WERI-Rb-1 (cell line): ENCODE measurements at places on chromosomes 5 and 9.
A peak's percentile ranks its signal among the peaks of the same experiment; 100 is the strongest.

DNA sequence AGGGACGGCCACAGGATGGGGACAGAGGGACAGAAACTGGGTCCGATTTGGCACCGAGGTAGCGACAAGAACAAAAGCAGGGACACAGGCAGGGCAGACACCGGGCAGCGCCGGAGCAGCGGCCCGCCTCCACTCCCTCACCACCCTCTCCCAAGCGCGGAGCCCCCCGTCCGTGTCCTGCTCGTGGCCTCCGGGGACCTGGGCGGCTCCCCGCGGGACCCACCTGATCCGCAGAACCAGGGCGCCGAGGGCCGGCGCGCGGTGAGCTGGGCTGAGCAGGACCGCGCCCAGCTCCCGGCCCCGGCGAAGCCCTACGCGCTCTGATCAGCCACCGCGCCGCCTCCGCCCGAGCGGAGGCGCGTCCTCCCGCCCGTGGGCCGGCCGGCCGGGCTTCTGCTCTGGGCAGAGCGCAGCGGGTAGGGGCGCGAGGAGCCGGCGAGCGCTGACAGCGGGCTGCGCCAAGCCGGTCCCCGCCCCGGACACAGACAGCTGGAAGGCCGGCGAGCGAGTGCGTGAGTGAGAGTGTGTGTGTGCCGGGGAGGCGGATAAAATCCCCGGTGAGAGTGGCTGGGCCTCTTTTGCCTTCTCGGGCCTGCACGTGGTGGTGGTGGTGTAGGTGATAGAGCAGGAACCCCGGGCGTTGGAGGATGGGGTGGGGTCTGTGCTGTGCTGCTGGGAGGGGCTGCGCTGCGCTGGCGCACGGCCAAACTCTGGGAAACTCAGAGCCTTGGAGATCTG lies at the start of gene GGTA1:
Gene GGTA1 (minus strand): TSS at position 418 of the 738 bp plus-strand sequence. CDS start 31,922 bp downstream, outside the sequence.
- peak; percentile 61 for DNase-seq

- no peak for DNase-seq
These were observed 126.5 kb downstream of the RPS23 start for GRCh38 chr5:82151662-82152061.

DNA sequence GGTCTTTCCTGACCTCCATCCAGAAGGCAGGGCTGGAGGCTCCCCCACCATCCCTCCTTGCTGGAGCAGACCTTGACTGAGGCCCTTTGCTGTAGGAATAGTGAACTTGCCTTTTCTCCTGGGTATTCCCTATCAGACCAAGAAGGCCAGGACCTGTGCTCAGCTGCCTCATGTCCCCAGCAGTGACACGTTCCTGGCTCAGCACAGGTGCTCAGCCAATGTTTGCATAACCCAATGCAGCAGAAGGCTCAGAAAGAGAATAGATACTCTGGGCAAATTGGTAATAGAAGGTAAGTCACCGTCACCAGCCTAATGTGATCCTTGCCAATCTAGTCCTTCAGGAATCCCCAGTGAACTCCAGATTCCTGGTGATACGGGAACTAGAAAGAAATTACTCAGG lies 96.4 kb downstream of the ACTL7B start:
- DNase-seq, result no peak

DNA sequence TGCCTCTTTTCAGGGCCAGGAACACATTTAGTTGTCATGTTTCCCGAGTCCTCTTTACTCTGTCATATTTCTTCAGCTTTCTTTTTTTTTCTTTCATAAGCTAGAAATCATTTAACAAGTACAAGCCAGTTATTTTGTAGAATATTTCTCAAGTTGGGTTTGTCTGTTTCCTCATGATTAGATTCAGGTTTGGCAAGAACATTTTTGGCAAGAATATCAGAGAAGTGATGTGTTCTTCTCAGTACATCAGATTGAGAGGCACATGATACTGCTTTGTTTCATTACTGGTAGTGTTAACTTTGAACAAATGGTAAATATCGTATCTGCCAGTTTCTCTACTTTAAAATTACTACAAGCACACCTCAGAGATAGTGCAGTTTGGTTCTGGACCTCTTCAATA lies 45.1 kb downstream of the PCSK5 start:
- DNase-seq, result no peak

DNA sequence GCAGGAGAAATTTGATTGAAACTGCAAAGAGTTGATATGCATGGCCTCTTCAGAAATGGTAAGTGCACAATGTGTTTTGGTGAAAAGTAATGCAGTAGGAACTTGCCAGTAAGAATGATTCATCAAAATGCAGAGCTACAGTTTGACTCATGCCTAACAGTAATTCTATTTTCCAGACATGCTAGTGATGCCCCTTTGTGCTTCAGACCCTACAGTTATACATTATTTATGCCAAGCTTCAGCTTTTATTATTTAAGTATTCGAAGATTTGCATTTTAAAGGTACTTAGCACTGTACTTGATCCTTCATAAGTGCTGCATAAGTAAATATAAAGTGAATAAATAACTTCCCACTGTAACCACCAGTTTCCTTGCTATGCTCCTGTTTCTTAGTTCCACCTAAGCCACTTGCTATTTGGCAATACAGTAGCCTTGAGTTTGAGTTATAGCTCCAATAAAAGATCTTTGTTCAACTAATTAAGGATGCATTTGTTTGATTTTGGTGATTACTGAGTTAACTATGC lies 3.6 kb upstream of the SPATA31E1 start:
- no peak for DNase-seq

DNA sequence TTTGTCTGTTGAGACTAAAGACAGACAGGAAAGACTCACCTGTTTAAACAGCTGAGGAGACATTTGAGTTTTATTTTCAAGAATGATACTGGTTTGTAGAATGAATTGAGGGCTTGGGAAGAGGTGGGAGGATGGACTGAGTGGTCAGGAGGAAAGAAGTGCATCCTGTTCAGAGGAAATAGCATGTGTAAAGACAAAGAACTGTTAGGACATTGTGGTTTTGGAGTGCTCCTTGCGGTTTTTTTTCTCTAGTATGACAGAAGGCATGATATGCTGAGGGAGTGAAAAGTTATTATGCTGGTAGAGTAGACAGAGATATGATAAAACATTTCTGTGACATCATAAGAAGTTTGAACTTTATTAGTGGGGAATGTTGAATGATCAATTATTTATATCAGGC lies 270.7 kb upstream of the ELAVL2 start:
- no peak for DNase-seq

DNA sequence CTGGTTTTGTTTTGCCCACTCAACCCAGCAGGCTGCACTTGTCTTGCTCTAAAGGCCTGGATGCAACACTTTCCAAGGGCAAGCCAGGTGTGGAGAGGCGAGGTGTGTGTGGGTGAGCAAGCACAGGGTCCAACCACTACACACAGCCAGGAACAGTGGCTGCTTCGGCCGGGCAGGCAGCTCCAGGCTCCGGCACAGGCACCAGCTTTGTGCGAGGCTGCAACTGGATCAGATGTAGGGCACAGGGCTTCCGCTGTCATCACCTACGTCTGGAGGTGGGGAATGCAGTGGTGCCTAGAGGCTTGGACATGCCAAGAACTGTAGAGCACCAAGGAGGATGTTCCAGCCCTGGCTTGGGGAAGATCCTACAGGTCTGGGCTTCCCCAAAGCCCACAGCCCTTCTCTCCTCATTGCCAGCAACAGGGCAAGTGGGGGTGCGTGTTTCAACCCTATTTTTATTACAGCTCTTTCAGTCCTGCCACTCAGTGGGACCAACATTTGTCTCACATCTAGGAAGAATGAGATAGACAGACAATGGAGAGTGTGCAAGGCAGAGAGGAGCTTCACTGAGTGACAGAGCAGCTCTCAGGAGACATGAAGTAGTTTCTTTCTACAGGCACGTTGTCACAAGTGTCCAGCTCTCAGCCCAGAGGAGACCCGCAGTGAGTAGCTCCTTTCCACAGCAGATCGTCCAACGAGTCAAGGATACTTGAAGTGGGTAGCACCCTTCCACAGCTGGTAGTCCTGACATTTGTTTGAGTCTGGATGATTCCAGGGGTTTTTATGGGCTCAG lies 622.2 kb downstream of the CDH9 start:
- no peak for DNase-seq

DNA sequence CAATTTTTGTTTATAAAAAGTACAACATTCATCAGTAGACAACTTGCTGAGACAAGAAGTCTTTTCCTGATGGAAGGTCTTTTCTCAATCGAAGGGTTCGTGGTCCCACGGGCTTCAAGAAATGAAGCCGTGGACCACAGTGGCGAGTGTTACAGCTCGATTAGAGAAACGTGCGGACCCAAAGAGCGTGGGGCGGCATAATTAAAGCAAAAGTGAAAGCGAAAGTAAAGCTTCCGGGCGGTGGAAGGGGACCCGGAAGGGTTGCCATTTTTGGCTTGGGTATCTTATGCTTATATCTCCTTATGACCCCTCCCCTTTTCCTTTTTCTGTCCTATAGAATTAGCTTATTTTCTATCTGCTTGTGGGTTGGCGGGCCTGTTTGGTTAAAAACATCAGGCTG lies 2309.4 kb upstream of the ACO1 start:
- DNase-seq, result no peak

GRCh38 chr9:13915131-13915530 lies 398.8 kb downstream of the NFIB start:
- DNase-seq, result no peak

- DNase-seq, result no peak
These were observed 40.7 kb downstream of the F2RL2 start for GRCh38 chr5:76582230-76583162.

DNA sequence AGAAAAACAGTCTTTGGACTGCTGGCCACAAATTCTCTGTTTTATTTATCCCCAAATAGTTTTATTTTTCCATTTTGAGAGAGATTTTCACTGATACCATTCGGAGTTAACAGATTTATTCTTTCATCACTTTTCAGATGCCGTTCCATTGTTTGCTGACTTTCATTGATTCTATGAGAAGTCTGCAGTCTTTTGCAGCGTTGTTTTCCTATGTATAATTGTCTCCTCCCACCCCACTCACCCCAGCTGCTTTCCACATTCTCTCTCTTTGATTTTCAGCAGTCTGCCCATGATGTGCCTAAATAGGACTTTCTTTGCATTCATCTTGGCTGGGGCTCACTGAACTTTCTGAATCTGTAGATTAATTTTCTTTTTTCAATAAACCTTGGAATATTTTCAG lies 107.6 kb downstream of the C9orf50 start:
- no peak for DNase-seq

DNA sequence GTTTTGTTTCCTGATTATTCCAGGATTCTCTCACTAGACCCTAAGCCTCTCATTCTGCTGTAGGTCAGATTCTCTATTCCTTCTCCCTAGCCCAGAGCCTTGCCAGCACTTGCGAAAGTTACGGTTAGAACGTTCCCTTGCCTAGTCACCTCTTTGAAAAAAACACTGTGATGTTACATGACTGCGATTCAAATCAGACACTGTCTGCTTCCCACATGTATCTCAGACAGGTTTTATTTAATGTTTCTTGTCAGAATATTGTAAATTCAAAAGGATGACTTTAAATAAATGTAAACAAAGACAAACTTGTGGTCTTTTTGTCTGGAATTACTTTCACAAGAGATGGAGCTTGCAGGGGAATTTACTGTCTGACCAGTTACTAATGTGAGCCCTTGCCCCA lies 116.5 kb upstream of the OTULINL start:
- no peak for DNase-seq

- no peak for DNase-seq
These were observed 205.1 kb downstream of the PCSK1 start for GRCh38 chr5:96227957-96228356.

DNA sequence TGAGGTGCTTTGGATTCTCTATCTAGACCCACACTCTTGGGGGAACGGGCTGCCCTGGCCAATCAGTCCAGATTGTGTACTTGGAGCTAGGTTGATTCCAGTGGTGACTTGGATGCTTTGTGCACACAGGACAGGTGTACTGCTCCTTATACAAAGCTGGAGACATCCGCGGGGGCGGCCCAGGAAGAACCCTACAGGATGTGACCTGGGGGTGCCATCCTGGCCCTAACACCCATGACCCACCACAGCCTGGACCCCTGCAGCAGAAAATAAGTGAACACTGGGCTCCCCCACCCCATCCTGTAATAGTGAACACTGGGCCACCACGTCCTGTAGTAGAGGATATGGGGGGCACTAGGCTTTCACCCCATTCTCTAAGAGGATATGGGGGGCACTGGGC lies 12.1 kb upstream of the PLEKHG4B start:
- no peak for DNase-seq

GRCh38 chr5:168286386-168286785 lies 5.1 kb upstream of the WWC1 start:
- DNase-seq, result no peak

DNA sequence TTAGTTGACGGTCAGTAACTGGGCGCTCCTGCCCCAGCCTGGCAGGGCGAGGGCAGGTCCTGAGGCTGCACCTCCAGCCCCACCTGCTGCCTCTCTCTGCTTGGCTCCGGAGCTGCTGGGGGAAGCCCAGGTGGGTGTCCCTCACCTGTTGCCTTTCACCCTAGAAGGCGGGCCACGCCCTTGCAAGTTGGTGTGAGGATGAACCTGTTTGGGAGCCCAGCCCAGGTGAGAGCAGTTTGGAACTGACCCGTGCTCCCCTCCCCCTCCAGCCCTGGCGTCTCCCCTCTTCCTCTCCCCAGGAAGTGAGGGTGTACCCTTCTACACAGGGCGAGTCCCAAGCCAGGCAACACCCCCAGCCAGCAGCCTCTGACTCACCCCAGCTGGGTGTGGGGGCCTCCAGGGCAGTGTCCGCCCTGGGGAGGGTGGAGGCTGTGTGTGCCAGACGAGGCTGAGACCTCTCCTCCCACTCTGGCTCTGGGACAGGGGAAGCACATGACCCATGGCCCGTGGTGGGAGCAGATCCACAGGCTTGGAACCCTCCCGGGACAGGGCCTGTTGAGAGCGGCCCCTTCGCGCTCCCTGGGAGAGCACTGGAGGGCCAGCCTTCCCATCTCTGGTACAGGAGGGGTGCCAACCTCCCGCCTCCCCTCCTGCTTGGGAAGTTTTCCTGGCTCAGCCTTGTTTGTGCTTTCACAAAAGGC lies 10.4 kb downstream of the LRRC8A start:
- no peak for DNase-seq

DNA sequence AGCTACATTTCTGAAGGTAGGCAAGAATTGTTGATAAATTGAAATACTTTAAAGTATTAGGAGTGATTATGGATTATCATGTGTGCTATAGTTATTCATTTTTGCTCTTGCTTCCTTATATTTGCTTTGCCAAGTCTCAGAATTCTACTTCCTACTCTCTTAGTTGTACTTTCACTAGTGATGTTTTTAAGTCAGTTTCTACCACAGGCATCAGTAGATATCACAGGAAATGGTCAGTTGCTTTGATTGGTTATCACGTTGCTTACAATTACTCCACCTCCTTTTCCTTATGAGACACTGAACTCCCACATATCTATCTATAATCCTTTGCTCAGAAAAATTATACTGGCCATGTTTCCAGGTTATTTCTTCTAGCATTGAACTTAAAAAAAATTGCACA lies 472.8 kb downstream of the DMRTA1 start:
- DNase-seq, result no peak

DNA sequence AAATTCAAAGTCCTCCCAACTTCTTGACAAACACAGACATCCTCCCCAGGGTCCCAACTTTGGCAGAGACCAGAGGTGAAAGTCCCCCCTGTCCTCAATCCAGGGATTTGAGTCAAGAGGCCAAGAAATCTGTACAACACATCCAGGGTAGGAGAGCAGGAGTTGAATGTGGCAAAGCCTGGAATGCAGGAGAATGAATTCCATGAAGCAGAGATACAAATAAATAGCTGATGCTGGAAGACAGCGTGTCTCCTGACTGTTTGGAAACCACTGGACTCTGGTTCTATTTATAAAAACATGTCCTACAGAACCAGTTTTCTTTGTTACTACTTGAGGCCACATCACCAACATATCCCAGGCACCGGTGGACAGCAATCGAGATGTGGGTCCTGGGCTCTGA lies 43.7 kb upstream of the SLIT3 start:
- DNase-seq, result no peak
